ENCODE measurements at places on chromosomes 4 and X.

GRCh38 chr4:94911106-94911505 is 153.4 kb downstream of the BMPR1B start:
- no peak for DNase-seq

DNA sequence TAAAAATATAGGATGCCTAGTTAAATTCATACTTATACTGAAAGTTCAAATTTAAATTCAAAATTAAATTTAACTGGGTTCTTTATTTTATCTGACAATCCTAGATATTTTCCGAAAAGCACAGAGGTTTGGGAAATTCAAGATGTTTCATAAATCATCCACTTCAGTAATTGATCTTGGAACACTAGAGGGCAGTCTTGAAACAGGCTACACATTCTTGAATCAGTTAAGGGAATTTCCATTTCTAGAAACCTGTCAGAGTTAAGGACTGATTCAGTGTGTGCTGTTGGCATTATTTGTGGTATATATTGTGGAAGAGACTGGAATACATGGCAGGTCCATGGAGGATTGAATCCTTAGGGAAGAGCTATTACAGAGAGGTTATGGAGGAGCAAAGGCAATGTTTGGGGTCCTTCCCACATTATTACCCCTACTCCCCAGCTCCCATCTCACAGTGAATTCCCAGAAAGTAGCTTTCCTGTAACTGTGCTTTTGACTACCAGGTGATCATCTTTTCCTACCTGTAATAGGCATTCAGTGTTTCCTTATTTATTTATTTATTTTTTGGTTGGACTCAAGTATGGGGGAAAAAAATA is 92.9 kb downstream of the EGF start:
- DNase-seq: no peak

- no peak for DNase-seq
Observed at GRCh38 chr4:76898385-76898692, 395 bp upstream of the SOWAHB start.

DNA sequence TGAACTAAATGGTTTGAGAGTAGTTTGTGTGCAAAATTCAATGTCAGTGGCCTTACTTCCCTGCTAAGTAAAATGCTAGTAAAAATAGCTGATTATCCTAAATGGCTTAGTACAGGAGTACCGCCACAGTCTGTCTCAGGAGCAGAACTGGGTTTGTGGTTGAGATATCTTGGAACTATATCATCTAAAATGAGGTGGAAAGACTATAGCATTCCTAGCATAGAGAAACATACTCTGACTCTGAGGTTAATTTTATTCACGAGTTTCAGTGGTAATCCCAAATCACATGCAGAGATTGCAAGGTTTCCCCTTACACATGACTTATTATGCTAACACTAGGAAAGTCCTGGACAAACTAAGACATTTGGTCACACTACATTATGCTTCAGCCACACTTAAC is 70.4 kb downstream of the OR13H1 start:
- DNase-seq: no peak

- no peak for DNase-seq
Observed at GRCh38 chr4:172654457-172654856, 514.2 kb upstream of the GALNT7 start.

- no peak for DNase-seq
Observed at GRCh38 chr4:5357870-5358269, 306.6 kb downstream of the STK32B start.

GRCh38 chr4:68167706-68168105 is 38.0 kb upstream of the TMPRSS11F start:
- DNase-seq: no peak

GRCh38 chrX:20218836-20219505 is 47.7 kb downstream of the RPS6KA3 start:
- no peak for DNase-seq

GRCh38 chr4:39908284-39908683 is 69.4 kb downstream of the PDS5A start:
- no peak for DNase-seq

GRCh38 chr4:153153339-153153871 is 50.8 kb upstream of the TRIM2 start:
- peak; percentile 54 for DNase-seq

GRCh38 chr4:181863856-181864255 is 379.3 kb upstream of the TENM3 start:
- DNase-seq: no peak

- no peak for DNase-seq
Observed at GRCh38 chr4:114093221-114093715, 113.8 kb upstream of the ARSJ start.

DNA sequence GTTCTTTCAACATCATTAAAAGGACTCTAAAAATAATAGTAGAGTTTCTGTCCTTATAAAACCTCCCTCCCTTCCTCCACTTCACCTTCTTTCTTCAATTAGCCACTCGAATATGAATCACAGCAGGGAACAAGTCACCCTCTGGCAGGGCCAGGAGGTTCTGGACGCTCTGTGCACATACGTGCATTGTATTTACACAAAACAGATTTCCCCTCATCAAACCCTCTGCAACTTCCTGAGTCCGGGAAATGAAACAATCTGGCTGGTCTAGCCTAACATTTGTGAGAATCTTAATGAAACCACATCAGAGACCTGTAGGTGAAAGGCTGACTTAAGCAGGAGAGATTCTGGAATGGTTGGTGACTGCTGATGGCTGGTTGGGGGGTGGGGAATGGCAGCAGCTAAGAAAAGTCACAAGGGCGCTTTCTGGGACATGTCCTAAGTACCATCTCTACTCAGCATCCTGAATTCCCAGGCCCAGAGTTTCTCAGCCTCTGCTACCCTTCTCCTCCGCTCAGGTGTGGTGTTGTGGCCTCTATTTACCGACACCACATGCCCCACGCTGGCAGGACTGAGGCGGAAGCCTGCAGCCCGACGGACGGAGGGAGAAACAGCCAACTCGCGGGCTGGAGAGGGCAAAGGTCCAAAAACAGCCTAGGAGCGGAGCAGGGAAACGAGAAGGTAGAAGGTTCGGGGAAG is 1.0 kb downstream of the ZDHHC9 start:
- peak; percentile 47 for DNase-seq

GRCh38 chrX:150475461-150475860 is 93.0 kb upstream of the MTM1 start:
- DNase-seq: no peak

All from Right ventricle myocardium superior (tissue), 1 donor.